ENCODE measurements at places on chromosomes 6 and 20.

- DNase-seq, result no peak
Observed at GRCh38 chr6:30171677-30172471, 8.5 kb downstream of the TRIM15 start.

- no peak for DNase-seq
Observed at GRCh38 chr6:63676412-63677114, 41.0 kb downstream of the PHF3 start.

- DNase-seq, result no peak
Observed at GRCh38 chr6:34969662-34970265, 80.7 kb downstream of the ANKS1A start.

DNA sequence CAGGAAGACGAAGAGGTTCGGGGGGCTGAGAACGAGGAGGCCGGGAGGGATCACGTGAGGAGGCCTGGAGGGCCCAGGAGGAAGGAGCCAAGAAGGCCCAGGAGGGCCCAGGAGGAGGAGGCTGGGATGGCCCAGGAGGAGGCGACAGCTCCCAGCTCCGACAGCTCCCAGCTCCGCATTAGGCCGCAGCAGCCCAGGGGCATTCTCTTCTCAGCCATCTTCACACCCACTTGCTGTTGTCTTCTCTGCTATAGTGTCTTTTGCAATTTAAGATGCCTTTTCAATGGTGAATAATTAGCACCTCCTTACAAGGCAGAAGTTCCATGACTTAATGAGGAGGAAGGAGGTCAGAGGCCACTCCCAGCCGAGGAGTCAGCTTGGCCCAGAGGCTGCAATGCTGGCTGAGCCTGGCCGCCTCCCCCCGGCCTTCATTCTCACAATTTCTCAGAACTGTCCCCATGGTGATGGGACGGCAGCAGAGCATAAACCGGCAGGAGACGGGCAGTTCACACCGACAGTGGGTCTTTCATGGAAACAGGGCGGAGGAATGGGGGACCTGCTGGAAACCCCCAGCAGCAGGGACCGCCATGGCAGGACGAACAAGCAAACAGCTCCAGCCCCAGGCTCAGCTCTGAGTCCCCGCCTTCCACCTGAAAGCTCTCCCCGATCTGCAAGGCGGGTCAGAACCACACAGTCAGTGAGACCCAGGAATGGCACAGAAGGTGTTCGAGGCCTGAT, 45.1 kb downstream of the WDR27 start:
- no peak for DNase-seq

DNA sequence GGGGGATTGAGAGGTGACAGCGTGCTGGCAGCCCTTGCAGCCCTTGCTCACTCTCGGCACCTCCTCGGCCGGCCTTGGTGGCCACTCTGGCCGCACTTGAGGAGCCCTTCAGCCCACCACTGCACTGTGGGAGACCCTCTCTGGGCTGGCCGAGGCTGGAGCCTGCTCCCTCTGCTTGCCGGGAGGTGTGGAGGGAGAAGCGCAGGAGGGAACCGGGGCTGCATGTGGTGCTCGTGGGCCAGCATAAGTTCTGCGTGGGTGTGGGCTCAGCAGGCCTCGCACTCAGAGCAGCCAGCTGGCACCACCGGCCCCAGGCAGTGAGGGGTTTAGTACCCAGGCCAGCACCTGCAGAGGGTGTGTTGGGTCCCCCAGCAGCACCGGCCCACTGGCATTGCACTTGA, 912.2 kb upstream of the ADGRB3 start:
- DNase-seq, result no peak
